NCI-H774 (cell line): ENCODE measurements at places on chromosomes 3 and 15.
A peak's percentile ranks its signal among the peaks of the same experiment; 100 is the strongest.

DNA sequence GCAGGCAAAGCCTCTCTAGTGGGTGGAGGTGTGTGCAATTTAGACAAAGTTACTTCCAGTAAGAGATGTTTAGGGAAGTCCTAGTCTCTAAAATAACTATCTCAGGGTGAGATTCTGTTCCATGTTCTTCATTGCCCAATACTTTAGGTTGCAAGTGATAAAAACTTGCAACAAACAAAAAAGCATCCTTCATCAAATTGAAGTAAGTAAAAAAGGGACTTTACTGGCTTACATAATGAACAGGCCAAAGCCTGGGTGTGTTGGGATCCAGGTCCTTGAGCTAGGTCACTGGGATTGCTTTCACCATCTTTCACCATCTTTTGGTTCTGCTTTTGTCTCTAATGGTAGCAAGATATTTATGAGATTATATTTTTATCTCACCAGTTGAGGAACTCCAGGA lies 38.3 kb downstream of the CX3CR1 start:
- no peak for DNase-seq

DNA sequence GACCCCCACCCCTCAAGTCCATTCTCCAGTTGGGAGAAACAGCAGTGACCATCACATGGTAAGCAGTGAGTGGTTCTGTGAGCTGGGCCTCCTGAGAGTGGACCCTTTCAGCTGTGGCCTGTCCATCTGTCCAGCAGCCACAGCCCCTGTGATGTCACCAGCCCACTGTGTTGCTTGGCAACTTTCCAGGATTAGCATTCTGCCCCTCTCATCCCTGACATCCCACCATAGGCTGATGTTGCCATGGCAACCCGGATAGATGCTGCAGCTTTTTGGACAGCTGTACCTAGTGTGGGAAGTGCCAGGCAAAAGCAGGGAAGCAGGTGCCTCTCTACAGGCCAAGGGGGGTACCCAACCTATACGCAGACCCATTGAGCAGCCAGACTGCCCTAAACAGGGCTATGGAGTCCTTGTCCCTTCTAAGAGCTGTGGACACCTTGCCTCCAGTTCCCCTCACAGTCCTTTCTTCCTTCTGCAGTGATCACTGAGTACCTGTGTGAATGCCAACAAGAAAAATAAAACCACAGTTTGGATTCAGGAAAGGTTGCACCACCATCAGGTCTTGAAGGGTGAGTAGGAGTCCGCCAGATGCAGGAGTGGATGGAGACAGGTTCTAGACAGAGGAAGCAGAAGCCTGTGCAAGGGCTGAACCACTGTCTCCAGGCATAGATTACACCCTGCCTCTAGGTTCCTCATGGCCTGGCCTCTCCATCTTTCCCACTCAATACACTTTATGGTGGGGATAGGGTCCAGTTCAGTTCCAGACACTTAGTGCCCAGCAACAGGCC lies at the start of gene DNAH1:
Gene DNAH1 (plus strand): TSS at position 343 of the 788 bp plus-strand sequence. CDS start 6,124 bp downstream, outside the sequence.
- DNase-seq, result no peak

DNA sequence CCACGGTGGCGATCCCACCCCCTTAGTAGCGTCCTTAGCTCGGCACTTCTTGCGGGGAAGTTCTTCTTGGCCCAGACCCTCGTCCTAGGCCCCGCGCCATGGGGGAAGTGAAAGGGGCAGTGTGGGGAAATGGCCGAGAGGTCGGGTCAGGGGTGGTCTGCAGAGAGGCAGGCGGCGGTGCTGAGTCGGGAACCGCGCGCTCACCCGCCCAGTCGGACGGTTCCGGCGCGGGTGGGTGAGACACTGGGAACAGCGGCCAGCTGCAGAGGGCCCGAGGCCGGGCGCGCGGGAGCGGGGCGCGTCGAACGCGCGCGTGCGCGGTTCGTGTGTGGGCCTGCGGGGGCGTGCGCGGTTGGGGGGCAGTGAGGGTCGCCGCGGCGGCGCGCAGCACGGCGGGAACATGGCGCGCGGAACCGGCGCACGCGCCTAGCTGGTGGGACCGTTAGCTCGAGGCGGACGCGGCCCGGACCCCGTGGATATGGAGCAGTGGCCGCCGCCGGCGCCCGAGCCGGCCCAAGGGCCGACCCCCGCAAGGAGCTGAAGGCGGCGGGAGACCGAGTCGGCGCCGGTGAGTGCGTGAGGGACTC lies 246.9 kb downstream of the GOLGA6L6 start:
- no peak for DNase-seq

GRCh38 chr3:123375014-123375940 lies 73.6 kb downstream of the ADCY5 start:
- no peak for DNase-seq

DNA sequence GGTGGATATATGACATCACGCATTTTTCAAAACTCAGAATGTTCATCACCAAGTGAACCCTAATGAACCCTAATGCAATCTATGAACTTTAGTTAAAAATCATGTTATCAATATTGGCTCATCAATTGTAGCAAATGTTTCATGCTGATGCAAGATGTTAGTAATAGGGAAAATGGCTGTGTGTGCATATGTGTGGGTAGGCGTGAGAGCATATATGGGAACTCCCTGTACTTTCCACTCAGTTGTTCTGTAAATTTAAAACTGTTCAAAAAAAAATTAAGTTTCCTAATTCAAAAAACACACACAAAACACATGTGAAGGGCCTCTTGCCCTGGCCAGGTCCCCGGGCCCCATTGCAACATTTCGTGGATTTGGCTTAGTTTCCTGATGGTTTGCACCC lies 89.7 kb upstream of the PROK2 start:
- no peak for DNase-seq

- DNase-seq, result no peak
Observed at GRCh38 chr15:57057134-57057930, 138.9 kb downstream of the TCF12 start.

DNA sequence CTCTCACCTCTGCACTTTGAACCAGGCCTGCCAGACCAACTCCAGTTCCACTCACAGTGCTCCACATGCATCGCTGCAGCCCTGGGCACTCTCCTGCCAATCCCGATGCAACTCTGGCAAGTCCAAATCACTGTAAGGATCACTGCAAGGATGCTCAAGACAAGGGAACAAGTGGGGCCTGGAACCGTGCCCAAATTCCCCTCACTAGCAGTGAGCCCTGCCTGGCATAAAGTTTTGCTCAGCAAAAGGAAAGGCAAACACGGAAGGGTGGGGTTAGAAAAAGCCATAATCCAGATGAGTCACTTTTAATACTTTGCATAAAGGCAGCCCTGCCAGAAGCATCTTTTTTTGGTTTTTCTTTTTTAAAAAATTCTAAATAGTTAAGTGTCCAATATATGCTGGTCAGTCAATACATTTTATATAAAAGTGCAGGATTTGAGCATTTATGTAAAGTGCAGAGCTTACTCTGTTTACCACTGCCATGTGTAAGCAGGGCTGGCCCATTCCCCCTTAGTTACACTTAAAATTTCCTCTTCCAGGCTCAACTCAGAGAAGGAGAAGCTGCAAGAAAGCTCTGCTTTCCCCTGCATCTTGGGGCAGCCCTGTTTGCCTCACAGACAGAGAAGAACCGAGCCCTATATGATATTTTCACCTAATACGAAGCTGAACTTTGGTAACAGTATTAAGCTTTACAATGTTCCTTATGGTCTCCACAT lies 102.2 kb downstream of the CD47 start:
- no peak for DNase-seq

- DNase-seq, result no peak
Observed at GRCh38 chr15:72873379-72874233, 90.0 kb upstream of the ADPGK start.

DNA sequence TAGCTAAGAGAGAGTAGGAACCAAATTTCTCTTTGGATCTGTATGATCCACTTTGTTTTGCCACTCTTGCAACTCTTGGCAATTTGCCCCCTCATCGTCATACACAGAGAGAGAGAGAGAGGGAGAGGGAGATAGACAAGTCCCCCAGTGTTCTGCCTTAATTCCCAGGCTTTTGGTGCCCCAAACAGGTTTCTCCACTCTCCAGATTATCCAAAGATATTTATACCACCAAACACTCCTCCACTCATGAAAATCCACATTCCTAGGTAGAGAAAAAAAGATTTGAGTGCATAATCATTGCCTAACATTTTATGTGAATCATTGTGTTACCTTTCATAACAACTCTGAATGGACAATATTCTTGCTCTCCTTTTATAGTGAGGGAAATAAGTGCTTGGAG lies 15.3 kb downstream of the ACP3 start:
- DNase-seq, result no peak

DNA sequence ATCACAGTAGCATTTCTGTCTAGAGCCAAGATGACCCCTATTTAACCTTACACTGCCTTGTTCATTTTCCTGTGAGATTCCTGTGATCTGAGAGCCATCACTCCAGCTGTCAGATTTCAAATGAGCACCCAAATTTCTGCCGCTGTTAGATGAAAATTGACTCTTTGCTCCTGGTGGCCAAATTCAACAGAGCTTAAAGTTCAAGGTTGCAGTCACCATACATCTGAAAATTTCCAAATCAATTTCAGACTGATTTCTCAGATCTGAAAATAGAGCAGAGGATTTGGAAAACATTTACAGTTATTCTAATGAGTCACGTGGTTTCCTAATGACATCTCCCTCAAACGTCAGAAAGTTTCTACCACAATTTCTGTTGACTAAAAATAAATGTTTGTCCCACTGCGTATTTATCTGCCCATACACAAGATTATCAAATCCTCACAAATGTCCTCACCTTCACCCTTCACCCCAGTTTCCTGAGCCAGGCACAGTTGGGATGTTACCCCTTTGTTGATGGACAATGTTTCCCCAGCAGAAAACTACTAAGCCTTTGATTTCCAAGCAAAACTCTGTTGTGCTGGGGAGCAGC lies 16.4 kb downstream of the HDC start:
- DNase-seq, result no peak

DNA sequence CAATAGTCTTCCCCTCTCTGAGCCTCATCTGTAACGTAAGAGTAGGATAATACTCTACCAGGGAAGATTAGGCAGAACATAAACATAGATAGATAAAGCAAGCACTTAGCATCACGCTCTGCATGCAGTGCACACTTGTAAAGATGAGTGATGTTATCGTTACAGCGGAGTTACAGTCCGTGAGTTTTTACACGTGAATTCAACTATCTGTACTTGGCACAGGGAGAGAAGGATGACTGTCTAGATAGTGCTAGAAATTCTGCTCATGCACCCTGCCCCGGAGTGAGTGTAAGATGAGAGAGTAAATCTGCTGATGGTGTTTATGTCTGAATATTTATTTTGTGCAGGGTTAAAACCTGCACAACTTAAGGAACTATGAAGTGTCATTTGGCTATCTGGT lies 35.8 kb downstream of the HAPLN3 start:
- no peak for DNase-seq

DNA sequence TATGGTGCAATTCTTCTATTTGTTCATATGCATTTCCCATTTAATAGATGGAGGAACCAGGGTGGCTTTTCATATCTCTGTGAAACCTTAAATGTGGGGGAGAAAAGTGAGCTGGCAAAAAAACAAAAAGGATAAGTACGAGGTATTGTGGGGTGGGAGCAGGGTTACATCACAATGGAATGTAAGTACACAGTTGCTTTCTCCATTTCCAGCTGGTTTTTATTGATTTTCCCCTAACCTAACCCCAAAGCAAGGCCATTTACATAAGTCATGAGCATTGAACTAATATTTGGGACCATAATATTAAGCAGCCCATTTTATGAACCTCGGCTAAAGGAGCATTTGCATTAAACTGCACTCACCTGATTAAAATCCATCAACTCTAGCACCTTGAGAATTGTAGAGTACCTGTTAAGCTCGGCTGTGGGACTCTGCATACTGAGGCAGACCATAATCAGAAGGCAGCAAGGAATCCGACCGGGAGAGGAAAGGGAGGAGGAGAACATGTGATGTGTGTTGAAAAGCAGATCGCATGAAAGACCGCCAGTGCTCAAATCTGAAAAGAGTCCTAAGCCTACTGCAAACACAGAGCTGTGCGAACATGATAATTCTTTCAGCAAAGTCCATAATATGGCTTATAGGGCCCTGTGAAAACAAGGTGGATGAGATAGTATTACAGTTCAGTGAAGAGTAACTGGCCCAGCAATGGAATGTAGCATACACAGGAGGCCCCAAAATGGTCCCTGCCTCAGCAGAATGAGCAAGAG lies 513.4 kb downstream of the FHIT start:
- DNase-seq, result no peak

GRCh38 chr3:9686050-9686550 lies 17.5 kb upstream of the CPNE9 start:
- DNase-seq, result no peak

DNA sequence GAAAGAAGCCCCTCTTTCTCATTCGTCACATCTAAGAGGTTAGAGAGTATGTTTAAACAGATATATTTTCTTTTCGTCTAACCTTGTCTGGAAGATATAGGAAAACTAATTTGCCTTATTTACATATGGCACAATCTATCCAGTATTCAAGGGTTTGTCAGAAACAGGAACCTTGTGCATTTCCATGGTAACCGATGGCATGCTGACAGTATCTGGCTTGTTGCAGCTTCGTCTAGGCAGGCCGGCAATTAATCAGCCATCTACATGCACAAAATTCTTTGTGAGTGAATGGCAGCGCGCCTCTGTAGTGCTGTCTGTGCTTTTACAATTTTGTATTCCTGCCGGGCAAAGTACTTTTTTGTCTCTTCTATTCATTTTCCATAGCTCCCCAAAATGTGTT lies 294.0 kb upstream of the SOX2 start:
- DNase-seq, result peak; percentile 10

GRCh38 chr3:45664578-45664977 lies 24.6 kb upstream of the SACM1L start:
- no peak for DNase-seq

DNA sequence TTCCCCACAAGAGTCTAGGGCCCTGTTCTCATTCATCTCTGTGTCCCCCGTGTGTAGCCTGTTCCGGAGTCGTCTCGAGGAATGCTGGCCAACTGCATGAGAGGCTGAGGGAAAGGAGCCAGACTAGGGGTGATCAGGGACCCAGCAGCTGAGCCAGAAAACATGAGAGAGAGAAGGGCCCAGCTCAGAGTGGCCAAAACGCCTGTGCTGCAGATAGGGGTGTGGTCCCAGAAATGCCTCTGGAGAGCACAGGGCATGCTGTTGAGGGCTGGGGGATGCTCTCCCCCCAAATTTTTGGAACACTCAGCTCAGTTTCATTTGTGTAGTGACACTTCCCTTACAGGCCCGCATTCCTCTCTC lies 14.1 kb downstream of the CYP1A2 start:
- DNase-seq, result no peak

DNA sequence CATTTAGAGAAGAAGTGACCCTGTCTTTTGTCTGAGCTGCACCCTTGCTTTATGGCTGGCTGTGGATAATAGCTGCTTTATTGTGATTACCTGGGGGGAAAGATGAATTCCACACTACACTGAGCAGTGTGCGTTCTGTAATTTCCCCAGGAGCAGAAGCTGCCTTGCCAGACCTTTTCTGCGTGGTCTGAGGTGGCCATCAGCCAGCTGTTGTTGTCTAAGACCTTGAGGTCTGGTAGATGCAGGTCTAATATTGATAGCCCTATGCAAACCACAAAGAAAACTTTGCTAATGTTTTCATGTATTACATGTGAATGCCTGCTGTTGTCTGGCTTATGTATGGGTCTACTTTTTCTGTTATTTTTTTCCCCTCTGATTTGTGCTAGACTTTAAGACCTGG lies 144.6 kb downstream of the THSD4 start:
- DNase-seq, result no peak
